K562 (cell line): ENCODE measurements at places on chromosomes 12 and 14. TPM values are rescaled to one million over a fixed set of nuclear protein-coding genes. Genes with fewer than 3 reads are reported as not detected.
A peak's percentile ranks its signal among the peaks of the same experiment; 100 is the strongest.

DNA sequence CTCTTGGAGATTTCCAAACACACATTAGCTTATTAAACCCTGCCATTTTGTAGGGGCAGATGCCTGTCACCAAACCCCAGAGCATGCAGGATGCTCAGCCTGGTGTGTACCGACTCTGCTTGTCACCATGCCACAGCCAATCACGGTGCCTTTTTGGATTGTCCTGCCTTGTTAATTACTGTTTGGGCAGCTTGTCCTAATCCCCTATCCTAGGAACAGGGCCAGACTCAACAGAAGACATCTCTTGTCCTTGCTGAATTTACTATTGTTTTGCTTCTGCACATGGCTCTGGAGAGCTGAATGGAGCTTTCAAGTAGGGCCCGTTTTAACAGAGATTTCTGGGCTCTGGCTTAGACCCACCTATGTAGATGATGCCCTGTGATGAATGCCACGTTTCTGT lies 388.5 kb downstream of the AACS start:
- DNase-seq: no peak

DNA sequence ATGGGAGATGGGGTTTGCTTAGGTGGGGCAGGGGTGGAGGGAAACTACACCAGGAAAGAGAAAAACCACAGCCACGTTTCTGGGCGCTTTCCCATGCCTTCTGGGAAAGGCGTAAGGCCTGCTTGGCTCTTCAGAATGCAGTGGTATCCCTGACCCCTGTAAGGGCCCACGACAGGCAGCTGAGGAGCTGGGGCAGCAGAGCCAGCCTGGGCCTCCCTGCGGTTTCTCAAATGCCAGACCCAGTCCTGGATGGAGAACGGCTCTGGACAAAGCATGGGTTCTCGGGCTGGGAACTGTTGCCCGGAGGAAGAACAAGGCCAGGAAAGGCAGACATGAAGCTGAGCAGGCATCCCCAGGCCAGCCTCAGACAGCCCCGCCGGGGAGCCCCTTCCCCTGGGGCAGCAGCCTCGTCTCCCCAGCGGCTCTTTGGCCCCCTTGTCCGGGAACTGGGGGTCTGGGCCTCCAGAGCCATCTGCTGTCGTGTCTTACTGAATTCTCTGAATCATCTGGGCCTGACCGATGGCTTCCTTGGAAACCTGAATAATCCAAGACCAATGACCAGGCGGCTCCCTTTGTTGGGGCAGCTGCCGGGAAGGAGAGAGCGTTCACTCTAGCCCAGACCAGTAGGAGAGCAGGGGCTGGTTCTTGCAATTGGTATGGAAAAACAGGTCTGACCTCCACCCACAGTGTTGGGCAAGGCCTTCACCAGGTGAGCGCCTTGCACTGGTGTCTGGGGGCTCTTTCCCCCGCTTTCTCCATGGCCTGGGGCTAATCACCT lies 64.0 kb upstream of the RIN3 start:
- no peak for DNase-seq

DNA sequence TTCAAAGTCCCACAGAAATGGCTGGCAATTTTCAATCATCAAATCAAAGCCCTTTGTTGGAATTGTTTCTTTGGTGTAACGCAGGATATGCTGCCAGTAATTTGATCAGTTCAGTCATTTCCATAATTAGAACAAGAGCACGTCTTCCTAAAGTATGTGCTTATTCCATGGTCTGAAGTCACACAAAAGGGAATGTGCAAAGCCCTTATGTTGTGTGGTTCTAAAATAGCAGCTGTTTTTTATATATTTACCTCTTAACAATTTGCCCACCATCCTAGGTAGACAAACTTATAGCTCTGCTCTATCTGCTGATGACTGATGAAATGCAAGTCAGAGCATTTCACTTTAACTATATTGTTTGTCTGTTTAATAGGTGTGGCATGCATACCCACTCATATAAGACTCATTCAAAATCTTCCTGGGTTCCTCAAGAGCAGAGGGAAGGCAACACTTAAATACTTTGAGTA lies 176.1 kb upstream of the SLC38A2 start:
- no peak for DNase-seq

DNA sequence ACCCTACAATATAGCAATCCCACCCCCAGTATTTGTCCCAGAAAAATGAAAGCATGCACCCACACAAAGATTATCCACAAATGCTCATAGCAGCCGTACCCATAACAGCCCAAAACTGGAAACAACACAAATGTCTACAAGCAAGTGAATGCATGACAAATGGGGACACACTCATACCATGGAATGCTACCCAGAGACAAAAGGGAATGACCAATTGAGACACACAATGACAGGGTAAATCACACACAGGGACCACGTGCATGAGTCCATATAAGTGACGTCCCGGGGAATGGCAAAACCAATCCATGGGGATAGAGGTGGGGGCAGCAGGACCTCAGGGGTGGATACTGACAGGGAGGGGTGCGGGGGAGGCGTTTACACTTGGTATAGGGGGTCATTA lies 33.4 kb downstream of the SCARB1 start:
- no peak for DNase-seq

DNA sequence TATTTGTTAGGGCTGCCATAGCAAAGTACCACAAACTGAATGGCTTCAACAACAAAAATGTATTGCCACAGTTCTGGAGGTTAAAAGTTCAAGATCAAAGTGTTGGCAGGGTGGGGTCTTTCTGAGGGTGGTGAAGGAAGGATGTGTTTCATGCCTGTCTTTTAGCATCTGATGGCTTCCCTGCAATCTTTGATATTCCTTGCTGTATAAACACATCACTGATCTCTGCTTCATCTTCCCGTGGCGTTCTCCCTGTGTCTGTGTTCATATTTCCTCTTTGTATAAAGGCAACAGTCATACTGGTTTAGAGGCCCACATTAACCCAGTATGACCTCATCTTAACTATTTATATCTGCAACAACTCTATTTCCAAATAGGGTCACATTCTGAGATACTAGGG lies 167.5 kb downstream of the BTG1 start:
- no peak for DNase-seq

DNA sequence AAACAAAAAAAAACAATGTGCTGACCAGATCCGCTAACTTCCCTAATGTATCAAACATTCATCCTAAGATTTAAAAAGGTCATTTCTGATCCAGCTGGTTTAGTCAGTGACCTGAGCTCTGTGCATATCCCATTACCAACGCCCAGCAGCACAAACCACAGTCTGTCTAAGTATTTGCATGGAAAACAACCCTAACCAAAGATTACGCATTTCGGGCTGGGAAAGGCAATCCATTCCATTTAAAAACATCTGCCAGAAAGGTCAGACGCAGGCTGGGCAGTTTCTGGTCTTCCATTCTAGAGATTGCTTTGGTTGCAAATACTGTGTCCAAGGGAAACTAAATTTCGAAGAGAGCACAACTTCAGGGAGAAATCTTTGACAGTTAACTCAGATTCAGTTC lies 234.9 kb downstream of the FLRT2 start:
- no peak for DNase-seq

- DNase-seq: peak; percentile 84
Measured at GRCh38 chr12:65602610-65603295, 221.5 kb upstream of the HMGA2 start.

- DNase-seq: no peak
Measured at GRCh38 chr14:52042371-52043289, 26.2 kb downstream of the NID2 start.

DNA sequence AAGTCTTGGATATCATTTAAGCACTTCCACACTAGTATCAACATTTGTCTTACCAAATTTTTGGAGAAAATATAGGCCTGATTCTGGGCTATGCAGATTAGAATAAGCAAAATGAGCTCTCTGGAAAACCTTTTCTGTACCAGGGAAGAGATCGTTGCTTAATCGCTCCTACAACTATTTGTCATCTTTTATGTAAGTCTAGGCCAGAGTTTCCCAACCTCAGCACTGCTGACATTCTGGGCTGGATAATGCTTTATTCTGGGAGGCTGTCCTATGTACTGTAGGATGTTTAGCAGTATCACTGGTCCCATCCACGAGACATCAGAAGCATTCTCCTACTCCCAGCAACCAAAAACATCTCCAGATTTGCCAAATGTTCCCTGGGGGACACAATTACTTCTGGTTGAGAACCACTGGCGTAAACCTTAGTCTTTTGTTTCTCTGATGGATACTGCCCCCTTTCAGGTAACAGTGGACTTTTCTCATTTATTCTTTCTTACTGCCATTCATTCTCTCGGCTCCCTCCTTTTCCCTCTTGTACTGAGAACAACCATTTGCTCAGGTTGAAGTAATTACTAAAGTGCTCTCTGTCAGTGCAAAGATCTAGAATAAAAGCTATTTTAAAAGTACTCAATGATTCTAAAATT lies 316.9 kb upstream of the E2F7 start:
- no peak for DNase-seq

DNA sequence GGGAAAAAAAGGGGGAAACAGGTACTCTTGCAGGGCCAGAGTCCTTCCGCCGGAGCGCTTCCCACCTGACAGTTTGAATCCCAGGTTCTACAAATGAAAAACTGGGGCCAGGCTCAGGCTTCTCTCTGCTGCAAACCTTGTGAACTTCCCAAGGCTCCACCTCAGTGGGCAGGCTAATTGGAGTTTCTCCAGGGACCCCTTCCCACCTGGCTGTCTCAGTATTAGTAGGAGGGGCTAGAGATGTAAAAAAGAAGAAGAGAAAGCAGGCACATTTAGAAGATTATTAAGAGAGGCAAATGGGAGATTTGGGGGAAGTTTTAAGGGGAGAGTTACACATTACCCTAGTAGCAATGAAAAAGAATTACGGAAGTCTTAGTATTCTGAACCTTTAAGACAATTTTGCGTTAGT lies 20.0 kb upstream of the CLEC2D start:
- no peak for DNase-seq

GRCh38 chr12:9642606-9643265 lies 26.8 kb upstream of the CLEC2D start:
- no peak for DNase-seq

GRCh38 chr12:58425481-58426392 lies 484.4 kb downstream of the ATP23 start:
- no peak for DNase-seq

DNA sequence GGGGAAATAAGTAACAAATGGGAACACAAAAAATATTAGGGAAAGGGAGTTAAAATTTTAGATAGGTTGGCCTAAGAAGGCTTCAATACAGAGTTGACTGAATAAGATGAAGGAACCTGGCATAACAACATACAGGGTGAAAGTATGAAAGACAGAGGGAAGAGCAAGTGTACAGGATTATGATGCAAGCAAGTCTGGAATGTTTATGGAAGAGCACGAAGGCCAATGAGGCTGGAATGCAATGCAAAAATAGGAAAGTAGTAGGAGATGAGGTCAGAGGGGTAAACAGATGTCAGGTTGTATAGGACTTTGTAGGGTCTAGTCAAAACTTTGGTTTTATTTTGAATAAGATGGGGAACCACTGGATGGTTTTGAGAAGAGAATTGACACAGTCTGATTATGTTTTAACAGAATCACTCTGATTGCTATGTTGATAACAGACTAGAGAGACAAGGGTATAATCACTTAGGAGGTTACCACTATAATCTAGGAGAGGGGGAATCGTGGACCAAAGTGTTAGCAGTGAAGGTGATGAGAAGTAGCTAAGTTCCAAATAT lies 96.8 kb downstream of the OSBPL8 start:
- no peak for DNase-seq

DNA sequence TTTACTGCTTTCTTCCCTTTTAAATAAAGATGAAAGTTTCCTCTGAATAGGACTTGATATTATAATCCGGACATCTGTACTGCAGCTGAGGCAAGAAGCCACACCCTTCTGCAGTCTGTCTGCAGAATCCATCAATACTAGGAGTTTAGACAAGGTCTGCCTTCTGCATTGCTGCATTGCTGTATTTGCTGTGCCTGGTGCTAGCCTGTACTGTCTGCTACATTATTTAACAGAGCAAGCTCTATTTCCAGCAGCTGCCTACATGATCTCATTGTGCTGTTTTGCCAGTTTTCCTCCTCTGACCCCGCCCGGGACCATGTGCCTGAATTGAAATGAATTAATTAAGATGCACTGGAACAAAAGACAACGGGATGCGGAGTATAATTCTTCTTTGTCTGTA lies 1.7 kb downstream of the TUBA1A start:
- DNase-seq: no peak

GRCh38 chr14:101954501-101954900 lies 9.9 kb upstream of the DYNC1H1 start:
- no peak for DNase-seq

- DNase-seq: peak; percentile 94
Measured at GRCh38 chr12:54159140-54159539, 29.6 kb downstream of the SMUG1 start.

GRCh38 chr14:63782683-63783389 lies 55.0 kb upstream of the SGPP1 start:
- DNase-seq: peak; percentile 20

GRCh38 chr12:43789941-43790340 lies 16.2 kb downstream of the TWF1 start:
- DNase-seq: peak; percentile 13

DNA sequence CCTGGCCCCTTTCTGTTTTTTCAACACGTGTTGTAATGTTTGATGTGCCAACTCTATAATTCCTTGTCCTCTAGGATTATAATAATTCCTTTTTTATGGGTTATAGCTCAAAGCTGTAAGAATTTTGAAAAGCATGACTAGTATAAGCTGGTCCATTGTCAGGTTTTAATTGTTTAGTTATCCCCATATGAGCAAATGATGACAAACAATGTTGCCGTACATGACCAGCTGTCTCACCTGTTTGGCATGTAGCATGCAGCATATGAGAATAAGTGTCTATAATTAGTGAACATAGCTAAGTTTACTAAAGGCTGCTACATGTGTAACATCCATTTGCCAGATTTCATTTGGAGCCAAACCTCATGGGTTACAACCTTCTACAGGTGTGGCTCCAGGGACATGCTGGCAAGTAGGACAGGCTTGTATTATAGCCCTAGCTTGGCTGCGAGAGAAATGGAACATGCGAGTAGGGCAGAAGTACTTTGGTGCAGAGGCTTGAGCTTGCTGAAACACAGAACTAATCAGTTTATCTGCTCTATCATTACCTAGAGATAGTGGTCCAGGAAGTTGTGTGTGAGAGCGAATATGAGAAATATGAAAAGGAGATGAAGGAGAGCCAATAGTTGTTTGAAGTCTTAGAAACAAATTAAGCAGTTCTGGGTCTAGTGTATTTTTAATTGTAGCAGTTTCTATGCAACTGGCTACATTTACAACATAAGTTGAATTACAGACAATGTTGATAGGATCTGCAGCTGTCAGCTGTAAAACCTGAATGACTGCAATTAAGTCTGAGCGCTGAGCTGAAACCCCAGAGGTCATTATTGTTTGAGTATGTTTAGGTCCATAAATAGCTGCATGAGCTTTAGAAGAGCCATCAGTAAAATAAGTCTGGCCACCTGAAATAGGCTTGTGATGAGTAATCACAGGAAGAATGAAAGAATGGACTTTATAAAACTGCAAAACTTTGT lies 22.6 kb upstream of the MAPKAPK5 start:
- no peak for DNase-seq

- DNase-seq: no peak
Measured at GRCh38 chr12:130136509-130137039, 25.7 kb upstream of the FZD10 start.

Gene MRPS35
- 79.0 and 88.8 TPM in 2 replicates for total RNA-seq

Gene HHIPL1
- not detected in 2 replicates for total RNA-seq

Gene KRT81
- total RNA-seq: 0.25 and 0.27 TPM in 2 replicates

Gene SLC5A8
- not detected in 2 replicates for total RNA-seq

Gene TSHR
- total RNA-seq: not detected in 2 replicates

Gene TAS2R9
- total RNA-seq: not detected in 2 replicates

Gene GLIPR1L1
- not detected in 2 replicates for total RNA-seq

Gene CAND1
- 142 and 144 TPM in 2 replicates for total RNA-seq

Gene NEUROD4
- total RNA-seq: not detected in 2 replicates

Gene CLEC1B
- not detected in 2 replicates for total RNA-seq
